OCI-M1 (cell line): ENCODE measurements at places on chromosomes 2 and 18.

DNA sequence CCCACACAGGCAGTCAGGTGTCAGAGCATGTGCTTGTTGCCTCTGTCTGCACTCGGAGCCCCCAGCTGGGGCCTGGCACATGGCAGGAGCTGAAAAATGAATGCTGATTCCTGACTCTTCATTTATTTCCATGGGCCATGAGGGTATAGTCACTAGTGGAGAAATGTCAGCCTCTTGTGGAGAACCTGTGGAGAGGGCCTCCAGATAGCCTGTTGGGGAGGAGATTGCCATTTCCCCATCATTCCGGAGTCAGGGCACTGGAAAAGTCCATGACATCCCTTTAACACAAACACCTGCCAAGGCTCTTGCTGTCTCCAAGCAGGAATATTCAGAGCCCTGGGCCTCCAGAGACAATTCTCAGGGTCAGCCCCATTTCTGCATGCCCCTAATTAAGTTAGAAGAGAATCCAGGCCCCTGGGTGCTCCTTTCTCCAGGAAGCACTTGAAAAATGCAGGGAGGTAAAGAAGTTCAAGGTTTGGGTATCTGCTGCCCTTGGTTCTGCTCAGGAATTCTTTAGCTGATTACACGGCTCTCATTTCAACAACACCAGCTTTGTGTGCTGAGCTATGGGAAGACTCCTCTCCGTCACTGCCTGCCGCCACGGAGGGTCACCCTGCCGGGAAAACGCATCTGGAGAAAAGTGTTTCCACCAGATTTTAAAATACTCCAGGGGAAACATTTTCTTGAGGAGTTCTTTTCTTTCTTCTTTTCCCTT is 311.3 kb downstream of the MYCN start:
- DNase-seq: no peak

DNA sequence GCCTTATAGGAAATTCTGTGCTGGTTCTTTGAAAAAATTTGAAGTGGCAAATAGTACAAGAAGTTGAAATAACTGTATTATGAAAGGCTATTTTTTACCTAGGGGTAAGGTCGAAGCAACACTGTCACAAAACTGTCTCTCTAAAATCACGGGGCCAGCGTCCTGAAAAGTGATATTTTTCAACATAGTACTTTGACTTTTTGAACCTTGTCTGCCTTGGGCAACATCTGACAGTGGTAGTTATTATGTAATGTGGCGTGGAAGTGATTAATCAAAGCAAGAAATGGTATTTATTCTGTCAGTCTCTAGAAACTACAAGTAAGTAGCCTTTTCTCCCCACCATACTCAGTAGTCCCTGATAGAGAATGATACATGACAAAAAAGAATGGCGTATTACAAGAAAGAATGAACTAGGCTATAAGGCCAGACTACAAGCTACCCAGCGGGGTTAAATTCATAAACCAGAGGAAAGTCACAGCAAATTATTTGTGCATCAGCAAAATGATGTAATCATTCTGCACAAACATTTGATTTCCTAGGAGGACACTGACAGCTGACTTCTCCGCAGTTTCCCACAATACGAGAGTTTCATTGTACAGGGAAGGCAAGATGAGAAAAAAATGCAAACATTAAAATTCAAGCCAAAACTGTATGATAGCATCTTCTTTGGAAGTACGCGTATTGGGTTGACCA is 9.8 kb downstream of the GEN1 start:
- no peak for DNase-seq

- DNase-seq: peak; percentile 73
These were observed 767.4 kb downstream of the MBD2 start for GRCh38 chr18:53457068-53457467.

DNA sequence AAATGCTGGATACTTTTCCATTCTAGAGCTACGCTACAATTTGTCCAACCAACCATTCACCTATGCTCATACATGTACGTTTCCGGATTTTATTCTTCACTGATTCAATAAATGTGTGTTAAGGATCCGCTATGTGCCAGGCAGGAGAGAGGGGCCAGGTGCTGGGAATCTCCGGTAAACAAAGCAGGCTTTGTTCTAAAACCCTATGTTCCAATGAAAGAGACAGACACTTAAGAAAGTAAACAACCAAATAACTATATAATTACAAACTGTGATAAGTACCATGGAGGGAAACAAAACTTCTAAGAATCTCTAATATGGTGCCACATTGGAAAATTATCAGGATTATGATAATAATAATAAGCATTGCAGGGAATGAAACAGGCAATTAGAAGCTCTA is 22.2 kb upstream of the POMC start:
- no peak for DNase-seq

GRCh38 chr2:19786408-19787058 is 115.2 kb downstream of the TTC32 start:
- peak; percentile 90 for DNase-seq

DNA sequence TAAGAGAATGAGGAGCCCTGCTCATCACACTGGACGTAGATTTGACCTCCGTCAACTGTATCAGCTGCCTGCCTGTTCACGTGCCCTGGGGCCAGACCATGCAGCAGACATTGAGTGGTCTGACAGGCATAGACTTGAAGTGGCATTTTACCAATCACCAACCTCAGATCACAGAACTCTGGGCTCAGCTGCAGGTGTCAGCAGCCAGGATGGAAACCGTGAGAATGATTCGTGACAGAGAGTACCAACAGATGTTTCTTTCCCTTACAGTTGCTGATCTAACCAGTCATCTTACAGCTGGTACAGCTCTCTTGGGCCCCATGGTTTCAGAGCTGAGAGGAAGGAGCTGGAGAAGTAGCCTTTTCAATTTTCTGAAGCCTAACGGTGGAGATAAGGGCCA is 148.9 kb downstream of the EN1 start:
- DNase-seq: no peak

GRCh38 chr2:104026725-104027124 is 827.2 kb upstream of the POU3F3 start:
- DNase-seq: no peak

DNA sequence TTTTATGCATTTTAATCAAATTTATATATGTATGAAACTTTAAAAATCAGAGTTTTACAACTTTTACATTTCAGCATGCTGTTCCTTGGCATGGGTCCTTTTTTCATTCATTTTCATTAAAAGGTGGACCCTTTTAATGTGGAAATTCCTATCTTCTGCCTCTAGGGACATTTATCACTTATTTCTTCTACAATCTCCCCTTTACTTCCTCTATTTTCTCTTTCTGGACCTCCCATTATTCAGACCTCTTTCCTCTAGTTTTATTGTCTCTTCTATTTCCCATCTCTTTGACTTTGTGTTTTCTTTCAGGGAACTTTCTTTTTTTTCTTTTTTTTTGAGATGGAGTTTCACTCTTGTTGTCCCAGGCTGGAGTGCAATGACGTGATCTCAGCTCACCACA is 5.7 kb downstream of the PROC start:
- peak; percentile 51 for DNase-seq

GRCh38 chr2:20642055-20642971 is 8.6 kb downstream of the HS1BP3 start:
- DNase-seq: peak; percentile 83

GRCh38 chr2:22822835-22823234 is 562.1 kb upstream of the KLHL29 start:
- DNase-seq: no peak

DNA sequence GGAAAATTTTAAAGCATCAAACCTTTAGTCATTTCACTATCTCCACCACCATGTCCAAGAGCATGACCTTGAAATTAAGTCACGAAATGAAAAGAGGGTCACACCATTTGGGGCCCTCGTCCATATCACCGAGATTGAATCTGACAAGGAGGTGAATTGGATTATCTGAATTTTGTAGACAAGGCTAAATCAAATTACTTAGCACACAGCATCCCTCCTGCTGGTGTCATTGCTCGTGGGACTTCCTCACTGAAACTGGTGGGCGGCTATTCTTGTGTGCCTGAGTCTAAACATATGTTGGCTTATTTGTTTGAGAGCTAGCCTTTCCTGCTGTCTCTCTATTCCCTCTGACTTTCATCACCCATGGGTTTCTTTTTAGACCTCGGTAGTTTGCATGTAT is 64.6 kb upstream of the CNGA3 start:
- DNase-seq: no peak

DNA sequence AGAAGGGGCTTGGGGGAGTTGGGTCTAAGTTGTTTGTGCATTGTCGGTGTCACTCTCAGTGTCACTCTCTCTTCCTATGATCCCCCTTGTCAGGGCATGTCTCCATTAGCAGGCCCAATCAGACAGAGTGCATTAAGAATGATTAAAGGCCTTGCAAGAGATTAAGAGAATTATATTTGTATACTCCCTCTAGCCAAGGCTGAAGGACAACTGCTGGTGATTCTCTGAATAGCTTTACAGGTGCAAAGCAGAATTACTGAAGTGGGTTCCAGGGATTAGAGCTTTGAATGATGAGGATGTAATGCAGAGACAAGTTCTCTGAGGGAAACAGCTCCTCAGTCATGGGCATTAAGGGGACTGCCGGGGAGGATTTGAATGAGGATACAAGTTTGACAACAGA is 104.8 kb upstream of the LGALSL start:
- no peak for DNase-seq

DNA sequence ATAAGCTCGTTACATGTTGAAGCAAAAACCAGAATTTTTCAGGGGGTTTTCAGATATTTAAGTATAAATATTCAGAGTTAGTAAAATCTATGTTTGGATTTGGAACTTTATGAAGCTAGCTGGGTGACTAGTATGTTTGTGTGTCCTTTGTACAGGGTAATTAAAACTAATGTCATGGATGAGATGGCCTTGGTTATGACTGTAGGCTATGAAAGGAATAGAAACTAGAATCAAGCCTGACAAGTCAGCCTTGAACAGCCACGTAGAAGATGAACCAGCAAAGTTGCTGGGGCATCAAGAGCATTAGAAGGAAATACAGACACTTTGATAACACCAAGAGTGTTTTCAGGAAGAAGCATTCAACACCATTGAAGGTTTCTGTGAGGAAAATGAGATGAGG is 825.1 kb upstream of the CNTNAP5 start:
- DNase-seq: no peak

DNA sequence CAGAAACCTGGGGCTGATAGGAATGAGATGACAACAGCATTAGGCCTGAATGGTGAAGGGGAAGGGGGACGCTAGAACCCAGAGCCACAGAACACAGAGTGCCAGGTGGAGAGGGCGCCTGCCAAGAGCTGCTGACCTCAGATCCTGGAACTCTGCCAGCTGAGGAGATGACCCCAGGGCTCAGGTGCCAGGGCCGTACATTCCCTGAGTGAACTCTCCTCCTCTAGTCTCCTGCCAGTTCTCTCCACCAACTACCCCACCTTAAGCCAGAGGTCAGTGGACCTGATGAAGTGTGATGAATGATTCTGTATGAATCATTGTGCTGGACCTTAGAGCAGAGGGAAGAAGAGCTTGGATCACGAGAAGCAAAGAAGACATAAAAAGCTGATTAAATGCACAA is 1582.2 kb upstream of the ACVR2A start:
- no peak for DNase-seq

- DNase-seq: peak; percentile 57
These were observed 10.2 kb upstream of the HTR2B start for GRCh38 chr2:231134910-231135655.

DNA sequence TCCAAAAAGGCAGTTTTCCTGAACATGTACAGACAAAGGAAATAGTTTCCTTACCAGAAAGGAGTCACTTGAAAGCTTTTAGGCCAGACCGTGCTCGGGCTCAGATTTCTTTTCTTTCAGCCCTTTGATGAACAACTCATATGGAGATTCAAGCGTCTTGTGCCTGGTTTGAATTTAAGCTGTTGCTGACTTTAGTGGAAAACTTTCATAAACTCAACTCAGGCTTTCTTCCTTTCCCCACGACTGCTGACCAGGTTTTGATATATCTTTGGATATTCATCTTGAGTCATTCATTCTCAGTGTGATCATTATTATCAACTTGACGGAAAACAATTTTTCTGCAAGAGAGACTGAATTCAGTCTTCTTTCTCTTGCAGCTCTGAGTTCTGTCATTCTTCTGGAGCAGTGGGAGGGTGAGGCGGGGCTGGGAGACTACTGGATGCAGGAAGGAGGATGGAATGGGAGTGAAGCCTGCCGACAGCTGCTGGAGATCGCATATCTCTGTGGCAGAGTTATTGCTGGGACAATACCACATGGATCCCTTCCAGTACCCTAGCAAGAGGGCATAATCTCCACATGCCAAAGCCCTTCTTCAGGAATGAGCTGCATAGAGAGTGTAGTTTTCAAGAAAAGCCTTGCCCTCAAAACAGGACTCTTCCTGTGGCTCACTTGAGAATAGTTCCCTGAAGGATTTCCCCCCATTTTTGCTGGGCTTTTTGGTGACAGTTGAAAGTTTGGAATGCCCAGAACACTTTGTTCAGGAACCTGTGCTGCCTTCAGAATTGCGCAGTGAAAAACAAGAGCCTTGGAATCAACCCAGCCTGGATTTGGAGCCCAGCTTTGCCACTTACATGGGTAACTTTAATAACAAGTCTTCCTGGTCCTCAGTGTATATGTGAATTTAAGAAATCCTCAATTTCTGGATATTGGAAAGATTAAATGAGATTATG is 364.4 kb downstream of the ZNF521 start:
- DNase-seq: no peak

DNA sequence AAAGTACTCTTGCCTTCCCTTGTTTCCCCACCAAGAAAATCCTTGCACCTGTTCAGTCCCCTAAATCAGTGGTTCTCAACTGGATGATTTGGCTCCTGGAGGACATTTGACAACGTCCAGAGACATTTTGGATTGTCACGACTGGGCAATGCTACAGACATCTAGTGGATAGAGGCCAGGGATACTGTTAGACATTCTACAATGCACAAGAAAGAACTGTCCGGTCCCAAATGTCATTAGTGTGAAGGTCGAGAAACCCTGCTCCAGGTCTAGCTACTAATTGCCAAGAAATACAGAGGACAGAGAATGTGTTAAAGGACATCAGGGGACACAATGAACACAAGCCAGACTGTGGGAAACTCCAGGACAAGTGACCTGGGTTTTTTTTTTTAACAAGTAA is 60.0 kb downstream of the LRP2 start:
- DNase-seq: no peak

- no peak for DNase-seq
These were observed 46.1 kb downstream of the DNMT3A start for GRCh38 chr2:25295621-25296020.

- DNase-seq: no peak
These were observed 21.4 kb downstream of the ANKRD30B start for GRCh38 chr18:14769381-14769780.

DNA sequence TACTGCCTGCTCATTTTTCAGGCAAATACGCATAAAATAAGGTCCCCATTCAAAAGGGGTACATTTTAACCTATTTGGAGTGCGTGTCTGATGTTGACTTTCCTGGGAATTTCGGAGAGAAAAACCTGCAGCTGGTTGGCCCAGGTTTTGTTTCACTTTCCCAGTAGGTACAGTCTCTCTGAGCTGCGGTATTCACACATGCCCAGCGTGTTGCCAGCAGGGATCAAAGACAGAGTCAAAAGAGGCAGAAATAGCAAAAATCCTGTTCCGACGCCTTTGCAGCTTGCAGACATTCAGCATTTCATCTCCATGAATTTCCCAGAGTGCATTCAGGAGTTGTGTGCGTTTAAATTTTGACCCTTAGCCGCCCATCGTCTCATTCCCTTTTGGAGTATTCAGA is 855.4 kb upstream of the CELF4 start:
- no peak for DNase-seq
